ENCODE measurements at places on chromosomes 4 and X.
A peak's percentile ranks its signal among the peaks of the same experiment; 100 is the strongest.

GRCh38 chr4:87895964-87896621, 63.3 kb downstream of the MEPE start:
- no peak for DNase-seq

GRCh38 chrX:1223242-1223600, 10.8 kb upstream of the CRLF2 start:
- no peak for DNase-seq

DNA sequence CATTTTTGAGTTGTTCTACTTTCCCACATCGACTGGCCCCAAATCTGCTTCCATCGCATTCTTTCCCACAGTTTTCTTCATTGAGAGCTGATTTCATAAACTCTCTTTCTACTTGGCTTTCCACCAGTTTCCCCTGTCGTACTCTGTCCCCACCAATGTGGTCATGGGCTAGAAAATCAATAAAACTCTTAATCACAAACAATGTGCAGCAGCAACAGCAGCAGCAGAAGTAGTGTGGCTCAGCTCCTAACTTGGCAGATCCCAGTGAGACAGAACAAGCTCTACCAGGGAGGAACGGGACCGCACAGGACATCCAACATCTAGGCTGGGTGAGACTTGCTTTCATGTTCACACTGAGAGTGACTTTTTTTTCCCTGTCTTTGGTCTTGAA, 3.1 kb upstream of the SETD7 start:
- DNase-seq, result no peak

- DNase-seq, result peak; percentile 80
These were observed 230.7 kb upstream of the STK26 start for GRCh38 chrX:131792356-131792749.

- no peak for DNase-seq
These were observed 174.5 kb upstream of the MAOA start for GRCh38 chrX:43481576-43481975.

DNA sequence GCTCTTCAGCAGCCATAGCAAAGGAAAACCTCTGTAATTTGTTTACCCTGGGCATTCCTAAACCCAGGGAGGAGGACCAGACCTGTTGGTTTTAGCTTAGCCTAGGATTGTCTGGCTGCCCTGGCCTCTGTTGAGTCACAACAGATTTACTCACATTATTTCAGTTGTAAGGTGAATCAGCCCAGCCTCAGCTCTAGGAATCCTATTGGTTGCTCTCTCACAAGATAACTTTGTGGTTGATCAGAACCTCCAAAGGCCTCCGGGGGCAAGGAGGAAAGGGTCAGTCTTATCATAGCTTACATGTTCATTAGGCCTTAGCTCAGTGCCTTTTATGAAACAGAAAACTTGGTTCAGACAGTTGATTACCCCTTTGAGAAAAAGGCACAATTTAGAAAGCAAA, 41.0 kb downstream of the PDK3 start:
- no peak for DNase-seq

GRCh38 chr4:845233-845835, 19.4 kb upstream of the CPLX1 start:
- no peak for DNase-seq

- no peak for DNase-seq
These were observed 61.6 kb downstream of the STX18 start for GRCh38 chr4:4480205-4480604.

DNA sequence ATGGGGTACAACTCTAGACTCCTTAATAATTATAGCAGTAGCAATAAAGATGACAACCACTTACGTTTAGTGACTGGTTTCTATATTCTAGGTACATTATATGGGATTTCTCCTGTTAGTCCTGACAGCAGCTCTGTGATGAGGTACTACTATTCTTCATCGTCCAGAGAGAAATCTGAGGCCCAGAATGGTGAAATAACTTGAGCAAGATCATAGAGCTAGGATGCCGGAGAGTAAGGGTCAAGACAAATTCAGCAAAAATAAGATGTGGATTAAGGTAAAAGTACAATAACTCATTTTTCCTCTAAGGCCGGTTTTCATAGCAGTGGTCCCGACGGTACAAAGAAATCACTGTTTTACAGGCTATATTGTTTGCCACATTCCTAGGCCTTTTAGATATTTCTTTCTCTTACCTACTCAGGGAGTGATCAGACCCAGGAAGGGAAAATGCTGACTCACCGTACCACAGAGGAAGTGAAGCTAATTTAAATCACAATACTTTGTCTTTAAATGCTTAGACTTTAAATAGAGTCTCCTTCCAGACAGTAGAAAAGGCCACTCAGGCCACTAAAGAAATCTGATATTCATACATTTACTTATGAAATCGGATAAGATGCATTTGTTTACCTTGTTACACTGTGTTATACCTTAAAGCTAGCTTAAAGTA, 2023.0 kb upstream of the AGA start:
- no peak for DNase-seq

DNA sequence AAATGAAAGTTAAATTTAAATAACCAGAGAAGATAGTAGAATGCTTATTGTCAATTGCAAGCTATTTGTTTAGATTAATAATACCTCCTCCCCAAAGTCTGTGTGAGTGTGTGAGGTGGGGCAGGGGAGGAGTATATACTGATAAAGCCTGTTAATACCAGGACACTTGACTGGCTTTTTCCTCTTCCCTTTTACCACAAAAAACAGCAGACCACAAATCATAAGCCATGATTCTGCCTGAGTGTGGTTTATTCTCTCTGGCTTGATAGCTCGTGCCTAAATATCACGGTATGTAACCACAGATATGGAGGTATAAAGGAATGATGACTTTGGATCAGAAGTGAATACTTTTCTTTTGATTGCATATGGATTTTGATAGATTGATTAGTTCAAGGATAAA, 21.9 kb upstream of the SCRG1 start:
- no peak for DNase-seq

DNA sequence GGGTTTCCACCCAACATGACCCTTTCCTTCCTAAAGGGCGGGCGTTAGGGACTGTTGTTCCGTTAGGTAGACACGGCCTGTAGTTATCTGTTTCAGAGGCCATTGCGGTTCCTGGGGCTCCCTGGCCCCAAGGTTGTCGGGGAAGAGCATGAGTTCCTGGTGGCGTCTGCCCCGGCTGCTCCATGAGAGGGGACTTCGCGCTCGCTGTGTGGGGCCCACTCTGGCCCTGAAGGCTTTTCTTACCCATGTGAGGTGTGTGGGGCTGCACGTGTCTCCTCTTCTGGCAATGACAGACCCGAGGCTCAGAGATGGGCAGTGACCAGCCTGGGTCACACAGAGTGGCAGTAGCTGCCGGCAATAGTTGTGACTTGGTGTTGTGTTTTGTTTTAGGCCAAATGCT, 9.1 kb downstream of the TADA2B start:
- DNase-seq, result no peak

DNA sequence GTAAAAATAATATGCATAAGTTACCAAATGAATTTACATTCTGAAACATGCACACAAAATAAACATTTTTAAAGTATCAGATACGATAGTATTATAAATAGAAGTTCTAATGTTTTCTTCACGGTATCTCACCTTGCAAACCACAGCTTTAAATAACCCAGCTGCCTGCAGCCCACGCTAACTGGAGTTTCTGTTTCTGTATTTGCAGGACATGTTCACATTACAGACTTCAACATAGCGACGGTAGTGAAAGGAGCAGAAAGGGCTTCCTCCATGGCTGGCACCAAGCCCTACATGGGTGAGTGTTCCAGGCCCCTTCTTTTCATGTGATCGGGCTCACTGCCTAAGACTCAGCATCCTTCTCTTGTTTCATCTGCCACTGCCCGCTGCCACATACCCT, 291.7 kb downstream of the EVC2 start:
- DNase-seq, result no peak

- peak; percentile 79 for DNase-seq
These were observed 41.7 kb downstream of the BCORL1 start for GRCh38 chrX:130024127-130024526.

DNA sequence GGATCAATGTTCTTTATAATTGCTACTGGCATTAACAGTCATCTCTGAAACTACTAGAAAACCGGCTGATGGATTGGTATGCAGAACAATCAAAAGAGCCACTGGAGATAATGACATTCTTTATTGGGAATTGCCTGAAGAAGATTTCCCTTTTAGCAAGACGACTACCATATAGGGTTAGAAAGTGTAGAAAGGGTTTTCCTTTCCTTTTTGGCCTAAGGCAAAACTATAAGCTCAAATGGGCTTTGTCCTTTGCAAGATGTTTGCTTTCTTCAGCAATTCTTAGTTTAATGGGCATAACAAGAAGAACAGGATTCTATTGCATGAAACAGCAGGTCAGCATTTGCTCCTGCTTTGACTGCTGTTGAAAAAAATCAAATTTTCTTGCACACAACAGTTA, 214.2 kb upstream of the PCDH10 start:
- DNase-seq, result no peak

GRCh38 chr4:7032596-7032995, 10.6 kb upstream of the TADA2B start:
- DNase-seq, result no peak

DNA sequence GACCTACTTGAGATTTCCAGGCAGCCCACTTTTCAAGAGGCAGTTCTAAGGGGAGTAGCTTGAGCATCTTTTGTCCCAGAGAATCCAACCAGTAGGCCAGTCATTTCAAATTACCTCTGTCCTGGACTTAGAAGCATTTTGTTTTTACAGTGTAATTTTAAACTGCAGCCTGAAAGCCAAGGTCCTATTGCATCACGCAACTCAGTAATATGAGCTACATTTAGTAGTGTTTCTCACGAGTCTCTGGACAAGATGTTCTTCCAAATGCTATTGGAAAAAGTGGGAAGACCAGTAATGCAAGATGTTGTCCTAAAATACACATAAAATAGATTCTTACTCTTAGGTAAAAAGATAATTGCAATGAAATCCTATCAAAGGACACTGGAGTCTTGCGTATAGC, 182.5 kb upstream of the ARX start:
- DNase-seq, result no peak

DNA sequence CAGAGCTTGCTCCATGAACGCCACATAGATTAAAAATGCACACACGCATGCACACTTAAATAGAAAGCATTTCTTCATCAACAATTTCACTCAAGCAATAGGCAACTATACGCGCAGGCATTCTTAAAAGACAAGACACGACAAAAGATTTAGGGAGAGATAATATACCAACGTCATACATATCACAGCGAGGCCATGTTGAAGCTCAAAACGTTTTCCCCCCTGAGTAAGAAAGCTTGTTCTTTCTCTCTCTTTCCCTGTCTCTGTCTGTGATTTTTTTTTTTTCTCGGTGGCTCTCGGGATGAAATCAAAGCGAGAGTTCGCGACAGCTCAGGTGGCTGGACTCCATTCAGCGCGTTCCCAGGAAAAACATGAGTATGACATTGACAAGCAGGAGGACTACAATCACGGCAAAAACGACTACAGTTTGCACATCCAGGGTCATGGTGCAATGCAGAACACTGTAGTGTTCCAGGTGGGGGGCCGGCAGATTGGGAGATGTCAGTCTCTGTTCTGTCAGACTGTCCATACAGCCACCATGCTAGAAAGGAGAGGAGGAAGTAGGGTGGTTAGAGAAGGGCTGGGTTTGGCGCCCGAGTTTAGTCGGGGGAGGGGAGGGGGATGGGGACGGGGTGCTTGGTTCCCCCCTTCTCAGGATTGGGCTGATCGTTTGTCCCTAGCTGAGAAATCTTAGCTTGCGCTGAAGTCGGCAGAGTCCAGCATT, 30.7 kb downstream of the ARHGEF9 start:
- no peak for DNase-seq

DNA sequence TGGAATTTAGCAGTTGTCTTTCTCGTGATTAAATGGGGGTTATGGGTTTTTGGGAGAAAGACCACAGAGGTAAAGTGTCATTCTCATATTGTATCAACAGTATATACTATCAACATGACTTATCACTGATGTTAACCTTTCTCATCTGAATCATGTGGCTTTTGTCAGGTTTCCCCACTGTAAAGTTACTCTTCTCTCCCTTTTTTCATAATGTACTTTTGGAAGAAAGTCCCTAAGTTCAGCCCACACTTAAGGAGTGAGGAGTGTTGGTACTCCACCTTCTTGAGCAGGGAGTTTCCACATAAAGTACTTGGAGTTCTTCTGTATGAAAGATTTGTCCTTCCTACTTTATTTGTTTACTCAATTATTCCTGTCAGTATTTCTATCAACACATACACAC, 169.9 kb downstream of the ZNF330 start:
- no peak for DNase-seq

DNA sequence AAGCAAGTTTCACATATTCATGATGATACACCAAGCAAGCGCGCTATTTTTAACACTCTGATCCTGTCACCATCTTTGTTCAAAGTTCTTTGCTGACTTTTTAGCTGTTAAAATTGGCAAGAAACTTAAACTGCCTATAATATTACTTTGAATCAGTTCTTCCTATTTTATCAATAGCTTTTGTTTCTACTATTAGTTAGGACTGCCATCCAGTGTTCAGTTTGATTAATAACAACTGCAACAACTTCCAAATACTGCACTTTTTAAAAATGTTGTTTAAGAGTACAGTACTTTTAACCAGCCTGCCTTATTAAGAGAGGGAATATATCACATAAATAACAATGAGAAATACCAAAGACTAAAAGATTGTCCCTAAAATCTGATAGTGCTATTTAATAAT, 614.3 kb downstream of the FAM133A start:
- no peak for DNase-seq

DNA sequence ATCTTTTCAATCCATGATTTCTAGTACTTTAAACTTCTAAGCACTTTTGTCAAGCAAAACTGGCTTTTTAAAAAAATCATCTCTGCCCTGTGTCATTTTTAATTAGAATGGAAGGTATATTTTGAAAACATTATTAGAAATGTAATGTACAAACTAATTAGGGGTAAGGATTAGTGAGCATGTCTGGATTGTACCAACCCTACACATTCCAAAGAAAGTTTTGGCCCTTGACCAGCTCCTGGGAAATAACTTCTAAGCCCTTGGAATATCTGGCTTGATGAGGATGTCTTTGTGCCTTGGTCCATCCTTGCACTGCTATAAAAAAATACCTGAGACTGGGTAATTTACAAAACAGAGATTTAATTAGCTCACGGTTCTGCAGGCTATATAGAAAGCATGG, 876.5 kb downstream of the RAPGEF2 start:
- no peak for DNase-seq

GRCh38 chrX:41779030-41779564, 55.1 kb downstream of the GPR82 start:
- no peak for DNase-seq

GRCh38 chr4:12548678-12549077, 935.5 kb downstream of the RAB28 start:
- DNase-seq, result no peak

DNA sequence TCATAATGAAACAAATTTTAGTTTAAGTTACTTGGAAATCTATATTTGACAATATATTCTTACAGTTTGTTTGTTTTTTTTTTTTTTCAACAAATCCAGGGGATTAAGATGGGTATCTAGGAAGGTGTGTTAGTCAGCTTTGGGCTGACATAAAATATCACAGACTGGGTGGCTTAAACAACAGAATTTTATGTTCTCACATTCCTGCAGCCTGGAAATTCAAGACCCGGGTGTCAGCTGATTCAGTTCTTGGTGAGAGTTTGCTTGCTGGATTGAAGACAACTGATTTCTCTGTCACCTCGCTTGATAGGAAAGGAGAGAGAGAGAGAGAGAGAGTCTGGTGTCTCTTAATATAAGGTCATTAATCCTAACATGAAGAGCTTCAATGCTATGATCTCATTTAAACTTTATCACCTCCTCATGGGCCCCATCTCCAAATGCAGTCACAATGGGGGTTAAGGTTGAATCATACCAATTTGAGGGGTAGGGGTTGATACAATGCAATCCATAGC, 465.2 kb downstream of the CENPC start:
- no peak for DNase-seq

GRCh38 chr4:6582889-6583490, 8.0 kb downstream of the MAN2B2 start:
- no peak for DNase-seq

GRCh38 chr4:182246401-182247205, 3.4 kb downstream of the TENM3 start:
- DNase-seq, result no peak

Measured in activated T-cell treated with anti-CD3 and anti-CD28 coated beads, Interleukin-2, amount 50 U/mL, for 24 hours (primary cell).